ENCODE measurements at places on chromosomes 4 and X. TPM values are rescaled to one million over a fixed set of nuclear protein-coding genes. Genes with fewer than 3 reads are reported as not detected.

AKAP17A gene
- total RNA-seq = 48.7 TPM

- DNase-seq = no peak
These were observed 195.2 kb upstream of the SLC7A11 start for GRCh38 chr4:138437263-138437851.

GRCh38 chr4:83780053-83780733 lies 244.3 kb downstream of the GPAT3 start:
- no peak for DNase-seq

GRCh38 chrX:72536542-72536941 lies 36.1 kb downstream of the HDAC8 start:
- no peak for DNase-seq

DNA sequence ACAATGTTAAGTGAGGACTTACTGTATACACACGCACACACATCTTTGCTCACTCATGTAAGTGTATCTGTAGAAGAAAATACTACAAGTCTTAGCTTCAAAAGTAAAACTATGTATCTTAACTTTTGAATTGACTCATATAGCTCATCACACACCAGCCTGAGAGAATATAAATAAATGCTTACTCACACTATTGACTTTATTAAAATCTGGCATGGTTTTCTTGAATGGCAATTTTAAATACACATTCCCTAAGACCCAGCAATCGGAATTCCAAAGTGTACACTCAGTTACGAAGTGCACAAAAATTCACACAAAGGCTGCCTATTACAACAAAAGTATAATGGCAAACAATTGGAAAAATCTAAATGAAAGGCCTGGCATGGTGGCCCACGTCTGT lies 2.0 kb downstream of the ERCC6L start:
- DNase-seq = no peak

DNA sequence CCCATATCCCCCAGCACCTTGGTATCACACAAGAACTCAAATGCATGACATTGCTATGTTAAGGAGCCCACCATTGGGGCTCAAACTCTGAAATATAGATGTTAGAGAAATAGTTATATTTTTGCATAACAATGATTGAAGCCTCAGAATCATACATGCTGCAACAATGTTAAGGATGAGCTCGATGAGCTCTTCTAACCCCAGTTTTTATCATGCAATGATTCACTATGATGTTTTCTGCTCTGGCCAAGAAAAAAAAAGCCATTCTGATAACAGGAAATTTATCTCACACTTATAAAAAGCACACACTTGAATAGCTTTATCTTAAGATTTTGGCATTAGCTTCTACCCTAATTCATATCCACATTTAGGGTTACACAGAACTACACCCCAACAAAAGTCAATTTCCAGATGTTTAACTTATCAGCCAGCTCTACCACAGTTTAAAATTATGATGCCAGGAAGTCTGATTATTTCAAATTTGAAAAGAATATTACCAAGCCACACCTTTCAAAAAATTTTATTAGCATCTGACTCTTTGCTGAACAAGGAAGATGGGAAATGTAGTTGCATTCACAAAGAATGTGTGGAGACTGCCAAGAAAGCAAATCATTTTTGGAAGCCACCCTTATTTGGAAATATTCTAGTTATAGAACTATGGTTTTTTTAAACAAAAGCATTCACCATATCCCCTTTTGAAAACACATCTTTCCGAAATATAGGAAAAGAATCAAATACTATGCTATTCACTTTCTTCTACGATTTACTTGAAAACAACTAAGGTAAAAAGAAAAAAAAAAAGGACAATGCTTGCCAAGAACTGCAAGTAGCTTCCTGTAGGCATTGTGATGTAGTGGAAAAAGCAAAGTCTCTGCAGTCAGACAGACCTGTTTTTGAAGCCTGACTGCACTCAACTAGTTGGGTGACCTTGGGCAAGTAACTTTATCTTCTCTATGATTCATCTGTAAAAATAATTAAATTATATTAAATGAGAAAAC lies 100.8 kb upstream of the PLS3 start:
- DNase-seq = no peak

- no peak for DNase-seq
These were observed 15.8 kb upstream of the CXorf38 start for GRCh38 chrX:40663078-40663740.

DNA sequence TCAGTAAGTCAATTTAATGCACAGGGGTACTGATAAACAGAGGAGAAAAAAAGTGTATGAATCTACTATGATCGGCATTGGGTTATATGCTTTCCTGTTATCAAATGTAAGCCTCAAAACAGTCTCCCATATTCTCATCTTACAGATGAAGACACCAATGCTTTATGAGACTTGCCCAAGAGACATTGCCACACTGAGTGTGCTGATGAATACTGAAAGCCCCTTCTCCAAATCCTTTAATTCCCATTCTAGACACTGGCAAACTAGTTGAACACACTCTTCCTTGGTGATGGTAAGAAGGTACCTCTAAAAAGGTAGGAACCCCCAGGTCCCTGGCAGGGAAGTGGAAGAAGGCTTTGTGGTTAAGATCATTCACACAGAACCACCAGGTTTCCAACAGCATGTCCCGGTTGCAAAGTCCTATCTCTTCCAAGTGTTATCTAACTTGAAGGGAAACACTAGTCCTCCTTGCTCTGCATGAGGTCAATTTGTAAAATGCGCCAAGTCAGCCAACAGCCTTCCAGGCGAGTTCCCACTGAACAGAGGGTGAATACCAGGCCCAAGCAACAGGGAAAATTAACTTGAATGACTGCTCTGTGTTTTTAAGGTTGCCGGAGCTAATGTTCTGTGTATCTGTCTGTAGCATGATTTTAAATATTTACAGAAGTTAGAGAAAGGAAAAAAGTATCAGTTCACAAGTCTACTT lies 5.1 kb downstream of the SETD7 start:
- DNase-seq = no peak

CENPVL3 gene
- total RNA-seq = 0.18 TPM

GDPD2 gene
- not detected for total RNA-seq

SYTL5 gene
- 2.5 TPM for total RNA-seq

HPGD gene
- not detected for total RNA-seq

DNA sequence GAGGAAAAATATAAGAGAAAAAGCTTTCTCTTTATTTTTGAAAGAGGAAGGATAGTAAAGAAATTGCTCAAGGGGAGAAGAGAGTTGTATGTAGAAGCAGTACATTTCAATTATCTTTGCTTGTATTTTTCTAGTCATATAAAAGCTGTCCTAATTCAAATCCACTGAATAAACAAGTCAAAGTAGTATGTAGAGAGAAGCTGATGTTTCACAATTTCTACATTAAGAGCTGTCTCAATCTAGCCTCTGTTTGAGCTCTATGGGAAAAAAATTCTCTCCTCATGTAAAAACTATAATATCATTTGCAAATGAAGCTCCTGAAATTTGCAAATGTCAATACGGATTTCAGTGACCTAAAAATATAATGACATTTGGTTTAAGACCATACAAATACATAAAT lies 52.6 kb downstream of the CHM start:
- no peak for DNase-seq

DNA sequence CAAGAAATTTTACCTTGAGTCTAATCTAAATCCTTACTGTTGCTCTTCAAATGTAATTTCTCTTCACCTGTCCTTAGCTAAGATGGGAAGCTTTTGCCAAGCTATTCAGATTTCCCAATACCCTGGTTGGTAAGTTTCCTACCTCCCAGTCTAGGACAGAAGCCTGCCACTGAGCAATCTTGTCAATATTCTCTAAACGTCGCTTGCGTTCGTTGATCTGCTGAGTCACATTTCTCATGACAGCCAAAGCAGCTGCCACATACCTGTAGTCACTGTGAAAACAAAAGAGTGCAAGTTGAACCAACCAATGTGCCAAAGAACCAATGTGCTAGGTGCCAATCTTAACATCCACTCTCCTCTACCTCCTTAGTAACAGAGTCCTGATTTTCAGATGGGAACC lies 111.1 kb downstream of the ARHGEF9 start:
- no peak for DNase-seq

- DNase-seq = no peak
These were observed 621.0 kb downstream of the TECRL start for GRCh38 chr4:63788271-63788670.

BST1 gene
- 0.54 TPM for total RNA-seq

SGCB gene
- total RNA-seq = 94.0 TPM

- no peak for DNase-seq
These were observed at the start of gene PRKG2 for GRCh38 chr4:81214881-81215868. TSS of gene PRKG2 (minus strand) at chr4:81215222. CDS start at chr4:81205047, 10,175 bp downstream.

DNA sequence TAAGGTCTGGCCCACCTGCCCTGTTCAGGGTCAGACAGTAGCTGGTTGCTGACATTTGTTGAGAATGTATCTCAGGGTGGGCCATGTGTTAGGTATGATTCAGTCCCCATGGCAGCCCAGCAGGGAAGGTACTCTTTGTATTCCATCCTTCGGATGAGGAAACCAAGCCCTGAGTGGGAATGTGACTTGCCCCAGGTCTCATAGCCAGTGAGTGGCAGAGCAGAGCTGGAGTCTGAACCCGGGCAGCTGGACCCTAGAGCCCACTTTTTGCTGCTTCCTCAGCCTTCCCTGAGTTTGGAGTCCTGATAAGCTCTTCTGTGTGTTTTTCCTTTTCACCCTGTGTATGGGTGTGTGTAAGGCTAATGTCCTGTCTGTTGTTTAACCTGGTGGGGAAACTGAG lies 21.6 kb upstream of the UBA1 start:
- no peak for DNase-seq

GRK4 gene
- 11.7 TPM for total RNA-seq

TLR1 gene
- total RNA-seq = 0.42 TPM

GRCh38 chr4:2256156-2256731 lies 5.7 kb downstream of the MXD4 start:
- DNase-seq = no peak

BCAP31 gene
- 172 TPM for total RNA-seq

TENM3 gene
- total RNA-seq = 78.3 TPM

ITGB1BP2 gene
- total RNA-seq = 2.1 TPM

CLCN4 gene
- total RNA-seq = 3.7 TPM

SLC10A4 gene
- total RNA-seq = not detected

DNA sequence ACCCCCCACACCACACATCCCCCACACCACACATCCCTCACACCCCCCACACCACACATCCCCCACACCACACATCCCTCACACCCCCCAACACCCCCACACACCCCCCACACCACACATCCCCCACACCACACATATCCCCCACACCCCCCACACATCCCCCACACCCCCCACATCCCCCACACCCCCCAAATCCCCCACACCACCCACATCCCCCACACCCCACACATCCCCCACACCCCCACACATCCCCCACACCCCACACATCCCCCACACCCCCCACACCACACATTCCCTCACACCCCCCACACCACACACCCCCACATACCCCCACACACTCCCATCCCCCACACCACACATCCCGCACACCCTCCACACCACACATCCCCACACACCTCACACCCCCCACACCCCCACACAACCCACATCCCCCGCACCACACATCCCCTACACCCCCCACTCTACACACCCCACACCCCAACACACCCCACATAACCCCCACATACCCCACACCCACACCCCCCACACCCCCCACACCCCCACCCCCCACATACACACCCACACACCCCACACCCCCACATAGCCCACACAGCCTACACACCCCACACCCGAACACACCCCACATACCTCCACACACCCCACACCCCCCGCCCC lies 172.9 kb downstream of the DCLK2 start:
- no peak for DNase-seq

GRCh38 chrX:149145845-149146285 lies 359.2 kb downstream of the IDS start:
- no peak for DNase-seq

DNA sequence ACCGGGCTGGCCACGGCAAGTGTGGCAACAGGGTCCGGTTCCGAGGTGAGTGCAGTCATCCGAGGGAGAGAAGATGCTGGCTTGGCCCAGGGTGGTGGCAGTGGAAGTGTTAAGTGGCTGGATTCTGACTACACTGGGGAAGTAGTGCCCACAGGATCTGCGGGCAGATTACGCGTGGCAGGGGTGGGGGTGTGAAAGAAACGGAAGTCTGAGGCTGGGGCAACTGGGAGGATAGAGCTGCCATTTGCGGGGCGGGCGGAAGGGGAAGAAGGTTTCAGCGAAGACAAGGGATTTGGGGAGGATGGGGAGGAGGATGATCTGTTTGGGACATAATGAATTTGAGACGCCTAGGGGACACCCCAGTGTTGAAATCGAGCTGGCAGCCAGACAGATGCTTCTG lies 5.3 kb downstream of the RS1 start:
- DNase-seq = no peak

- DNase-seq = no peak
These were observed 7.2 kb downstream of the GNRHR start for GRCh38 chr4:67746797-67747495.

RNF150 gene
- total RNA-seq = 56.5 TPM

DNA sequence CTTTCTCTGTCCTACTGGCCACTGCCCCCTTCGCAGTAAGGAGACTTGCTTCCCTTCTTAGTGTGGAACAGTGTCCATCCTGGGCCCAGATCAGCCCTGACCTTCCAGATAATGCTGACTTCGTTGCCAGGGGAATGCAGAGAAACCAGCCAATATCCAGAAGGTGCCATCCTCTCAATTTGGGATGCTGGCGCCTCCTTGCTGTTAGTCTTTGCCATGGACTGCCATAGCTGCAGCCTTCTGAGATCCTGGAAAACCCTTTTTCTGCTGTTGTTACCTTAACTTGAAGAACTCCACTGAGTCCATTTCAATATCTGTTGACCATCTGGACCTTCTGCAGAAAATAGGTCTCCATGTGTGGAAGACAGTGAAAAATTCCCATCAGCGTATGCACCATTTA lies 21.8 kb downstream of the RAI2 start:
- DNase-seq = no peak

DNA sequence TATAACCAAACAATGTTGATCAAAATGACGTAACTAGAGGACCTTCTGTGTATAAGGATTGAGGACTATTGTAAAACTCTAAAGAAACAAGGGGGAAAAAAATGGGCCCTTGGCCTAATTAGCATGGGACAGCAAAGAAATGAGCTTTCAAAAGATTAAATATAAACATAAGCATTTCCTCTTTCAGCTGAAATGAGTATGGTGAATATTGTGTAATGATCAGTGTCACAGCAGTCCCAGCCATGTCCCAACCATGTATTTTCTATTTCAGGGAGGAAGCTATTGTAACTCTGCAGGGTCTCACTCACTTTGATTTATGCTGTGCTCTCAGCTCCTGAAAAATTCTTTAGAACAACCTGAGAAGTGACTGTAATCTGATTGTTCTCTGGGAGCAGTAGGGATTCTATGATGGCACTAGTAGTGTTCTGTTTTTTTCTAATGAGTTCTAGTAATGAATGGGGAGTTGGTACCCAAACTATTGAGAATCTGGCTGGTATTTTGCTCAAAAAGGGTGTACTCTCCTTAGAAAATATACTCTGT lies 25.8 kb downstream of the ANXA10 start:
- DNase-seq = no peak

GRCh38 chr4:55269995-55270394 lies 76.0 kb upstream of the SRD5A3 start:
- no peak for DNase-seq

GRCh38 chrX:2901367-2902036 lies 27.6 kb downstream of the ARSD start:
- DNase-seq = no peak

Data from osteocyte (in vitro differentiated cells).